ENCODE measurements at places on chromosomes 12 and 14.

GRCh38 chr12:12214635-12215131, 52.2 kb downstream of the LRP6 start:
- no peak for DNase-seq

DNA sequence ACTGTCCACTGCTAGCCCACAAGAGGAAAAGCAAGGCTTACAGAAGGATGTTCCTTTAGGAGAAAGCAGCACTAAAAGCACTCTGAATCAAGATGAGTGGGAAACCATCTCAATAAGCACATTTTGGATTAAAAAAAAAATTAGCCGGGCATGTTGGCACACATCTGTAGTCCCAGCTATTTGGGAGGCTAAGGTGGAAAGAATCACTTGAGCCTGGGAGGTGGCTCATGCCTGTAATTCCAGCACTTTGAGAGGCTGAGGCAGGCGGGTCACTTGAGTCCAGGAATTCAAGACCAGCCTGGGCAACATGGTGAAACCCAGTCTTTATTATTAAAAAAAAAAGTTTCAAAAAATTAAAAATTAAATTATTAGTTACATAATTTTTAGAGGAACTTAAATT, 17.0 kb upstream of the ARL1 start:
- DNase-seq = no peak

- no peak for DNase-seq
Observed at GRCh38 chr14:75803765-75804164, 142.7 kb downstream of the TTLL5 start.

DNA sequence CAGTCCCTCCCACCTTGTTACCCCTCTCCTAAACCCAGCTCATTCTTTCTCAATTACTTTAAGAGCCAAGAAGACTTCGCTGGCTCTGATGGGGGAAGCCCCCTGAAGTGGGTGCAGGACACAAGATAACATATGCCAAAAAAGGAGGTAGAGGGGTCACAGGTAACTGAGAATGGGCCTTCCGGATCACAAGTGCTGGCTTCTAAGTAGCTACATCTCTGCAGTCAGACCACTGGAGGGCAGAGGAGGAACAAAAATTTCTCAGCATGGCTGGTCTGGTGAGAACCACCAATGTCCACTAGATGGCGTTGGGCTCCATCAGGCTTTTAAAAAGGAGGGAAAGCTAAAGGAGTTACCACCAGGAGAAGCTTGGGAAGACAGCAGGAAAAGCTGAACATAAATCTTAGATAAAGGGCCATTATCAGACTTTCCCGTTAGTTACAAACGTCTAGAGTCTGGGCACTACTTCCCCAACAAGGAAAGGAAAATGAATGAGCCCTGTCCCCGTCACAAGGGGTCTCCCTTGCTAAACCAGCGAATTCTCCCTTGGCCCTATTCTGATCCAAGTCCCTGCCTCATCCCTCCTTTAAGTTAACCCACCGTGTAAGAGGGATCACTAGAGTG, 11.6 kb upstream of the CDH24 start:
- no peak for DNase-seq

- no peak for DNase-seq
Observed at GRCh38 chr12:673849-674248, 10.6 kb upstream of the NINJ2 start.

GRCh38 chr12:19095756-19096480, 33.6 kb upstream of the PLEKHA5 start:
- no peak for DNase-seq

GRCh38 chr12:76927170-76927784, 48.5 kb upstream of the CSRP2 start:
- DNase-seq = peak; percentile 41

- DNase-seq = no peak
Observed at GRCh38 chr12:117141097-117141898, 42.1 kb upstream of the TESC start.

GRCh38 chr12:67504026-67504425, 144.5 kb upstream of the DYRK2 start:
- DNase-seq = no peak

- peak; percentile 99 for DNase-seq
Observed at GRCh38 chr14:104510794-104511611, 68.6 kb upstream of the C14orf180 start.

GRCh38 chr12:50110762-50111351, 1.2 kb upstream of the COX14 start:
- no peak for DNase-seq

DNA sequence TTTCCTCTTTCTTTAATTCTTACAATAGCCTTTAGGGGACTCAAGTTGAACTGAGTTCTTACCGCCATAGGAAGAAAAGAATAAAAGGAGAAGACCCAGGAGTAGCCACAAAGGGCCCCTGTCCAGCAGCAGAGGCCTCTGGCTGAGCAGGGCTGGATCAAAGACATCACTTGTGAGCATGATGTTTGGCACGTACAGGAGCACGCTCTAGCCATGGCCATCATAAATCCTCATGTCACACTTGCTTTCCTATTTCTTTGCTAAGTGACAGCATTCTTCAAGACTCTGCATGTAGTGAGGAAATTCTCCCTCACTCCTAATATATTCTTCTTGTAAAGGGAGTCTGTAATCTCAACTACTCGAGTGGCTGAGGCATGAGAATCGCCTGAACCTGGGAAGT, 15.7 kb downstream of the CLEC4C start:
- DNase-seq = no peak

- DNase-seq = no peak
Observed at GRCh38 chr14:63938198-63939005, 85.6 kb downstream of the SYNE2 start.

GRCh38 chr14:96090441-96091148, 51.4 kb downstream of the C14orf132 start:
- DNase-seq = peak; percentile 96

GRCh38 chr12:47867495-47867941, 37.3 kb downstream of the VDR start:
- no peak for DNase-seq

- DNase-seq = no peak
Observed at GRCh38 chr12:102498471-102498870, 18.1 kb upstream of the IGF1 start.

DNA sequence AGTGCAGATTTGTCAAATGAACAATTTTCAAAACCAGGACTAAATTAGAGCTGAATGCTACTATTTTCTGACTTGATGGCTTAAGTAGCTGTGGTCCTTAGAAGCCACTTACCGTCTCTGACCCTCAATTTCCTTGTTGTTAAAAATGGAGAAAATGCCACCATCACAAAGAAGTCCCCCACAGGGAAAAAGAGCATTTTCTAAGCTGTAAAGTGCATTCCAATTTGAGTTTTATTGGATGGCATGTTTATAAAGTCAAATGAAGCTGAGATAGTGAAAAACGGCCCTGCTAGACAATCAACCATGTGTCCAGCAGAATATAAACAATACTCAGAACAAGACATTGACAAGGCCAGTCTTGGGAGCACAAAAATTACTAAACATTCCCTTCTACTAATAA, 53.6 kb downstream of the GOLGA5 start:
- no peak for DNase-seq

DNA sequence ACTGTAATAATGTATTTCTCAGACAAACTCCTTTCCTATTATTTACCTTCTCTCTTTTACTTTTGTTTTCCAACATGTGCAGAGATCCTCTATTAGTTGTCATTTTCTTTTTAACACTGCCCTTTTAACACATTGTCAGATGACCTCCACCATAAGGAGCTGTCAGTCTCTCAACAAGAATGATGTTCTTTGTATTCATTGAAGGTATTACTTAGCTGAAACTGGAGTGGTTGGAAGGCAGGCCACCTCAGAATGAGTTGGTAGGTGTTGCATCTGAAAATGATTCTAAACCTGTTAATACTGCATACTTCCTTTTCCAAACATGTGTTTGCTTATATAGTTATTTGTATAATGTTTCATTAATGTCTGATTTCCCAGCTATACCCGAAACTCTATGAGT, 16.9 kb downstream of the TMEM117 start:
- no peak for DNase-seq

- no peak for DNase-seq
Observed at GRCh38 chr12:69003991-69004390, 71.0 kb upstream of the CPM start.

- DNase-seq = no peak
Observed at GRCh38 chr12:82852529-82852928, 165.8 kb downstream of the TMTC2 start.

GRCh38 chr12:66959276-66959675, 280.4 kb upstream of the GRIP1 start:
- DNase-seq = peak; percentile 12

DNA sequence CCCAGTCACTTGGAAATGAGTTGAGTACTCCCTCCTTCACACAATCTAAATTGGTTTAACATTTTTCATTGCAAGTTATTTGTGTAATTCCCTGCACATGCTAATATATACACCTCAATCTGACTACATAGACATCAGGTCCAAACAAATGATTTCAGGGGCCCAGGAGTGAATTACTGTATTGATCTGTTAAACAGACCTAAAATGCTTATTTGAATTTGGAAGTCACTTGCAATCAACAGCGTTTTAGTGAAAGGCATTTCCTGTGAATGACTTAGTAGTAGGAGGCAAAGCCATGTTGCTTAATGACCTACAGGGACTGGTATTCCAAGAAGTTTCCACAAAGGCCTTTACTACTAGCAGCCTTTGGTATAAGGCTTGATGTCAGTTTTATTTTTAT, 22.6 kb upstream of the SLC15A5 start:
- no peak for DNase-seq

- DNase-seq = no peak
Observed at GRCh38 chr12:14280921-14281320, 84.6 kb upstream of the ATF7IP start.

DNA sequence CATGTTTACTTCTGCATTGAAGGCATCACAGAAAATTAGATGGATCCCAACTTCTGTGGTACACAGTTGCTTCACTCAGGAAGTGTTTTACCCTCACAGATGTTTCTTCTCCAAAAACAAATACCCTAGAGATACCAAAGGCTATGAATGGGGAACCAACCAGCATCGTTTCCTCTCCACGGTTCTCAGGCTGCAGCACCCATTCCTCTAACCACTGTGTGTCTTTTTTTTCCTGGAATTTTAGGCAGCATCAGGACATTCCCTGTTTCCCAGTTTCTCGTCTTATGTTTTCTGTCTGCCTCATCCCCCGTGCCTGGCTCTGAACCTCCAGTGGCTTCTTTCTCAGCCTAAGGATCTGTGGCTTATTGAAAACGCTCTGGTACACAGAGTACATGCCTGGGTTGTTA, 72.0 kb upstream of the TBX5 start:
- no peak for DNase-seq

Measured in NCI-H446 treated with DMSO at 0.1 percent for 48 hours (cell line).